Adrenal gland (tissue), 19 donors: ENCODE measurements at places on chromosomes 7 and 10. TPM values are rescaled to one million over a fixed set of nuclear protein-coding genes. Genes with fewer than 3 reads are reported as not detected.

- peak overlapping the region; percentile 67 for H3K4me3 ChIP-seq
- H3K36me3 ChIP-seq = peaks cover 35% of the 10 kb centered on the region
- H3K27ac ChIP-seq = peak overlapping the region; percentile 97
- no peaks in the 10 kb centered on the region for H3K27me3 ChIP-seq
- peaks cover 19% of the 10 kb centered on the region for H3K4me1 ChIP-seq
Observed at GRCh38 chr10:75211007-75211691, 553 bp downstream of the VDAC2 start.

Gene PAPOLB
- not detected for total RNA-seq

Gene CALCR
- total RNA-seq = 0.11 TPM

DNA sequence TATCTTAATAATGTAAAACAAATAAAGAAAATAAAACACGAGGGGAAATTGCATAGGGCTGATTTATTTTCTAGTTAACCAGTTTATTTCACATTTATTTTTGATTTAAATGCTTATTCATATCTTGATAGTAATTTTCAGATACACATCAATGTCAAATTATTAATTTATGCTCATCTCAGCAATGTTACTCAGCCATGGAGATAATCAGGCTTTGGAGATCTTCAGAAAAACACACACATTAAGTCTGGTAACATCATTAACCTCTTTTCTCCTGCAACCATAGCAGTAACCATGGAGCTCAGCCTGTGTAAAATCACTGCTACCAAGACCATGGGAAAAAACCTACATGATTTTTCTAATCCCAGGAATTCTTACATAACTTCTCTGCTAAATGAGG lies 31.9 kb upstream of the TBX20 start:
- no peak for DNase-seq
- H3K36me3 ChIP-seq = no peaks in the 10 kb centered on the region

Gene CTAGE4
- not detected for total RNA-seq

Gene CYP17A1
- 10,551 TPM for total RNA-seq

Gene FZD8
- total RNA-seq = 2.8 TPM

- H3K27me3 ChIP-seq = no peaks in the 10 kb centered on the region
- H3K4me3 ChIP-seq = no peak overlapping the region
- H3K27ac ChIP-seq = peak overlapping the region; percentile 82
- H3K4me1 ChIP-seq = peaks cover 79% of the 10 kb centered on the region
- DNase-seq = no peak
- H3K36me3 ChIP-seq = no peaks in the 10 kb centered on the region
Observed at GRCh38 chr10:80460399-80461207, 6.5 kb downstream of the TSPAN14 start.

Gene LRRC4
- 21.1 TPM for total RNA-seq
